ENCODE measurements at places on chromosomes 5 and 9. TPM values are rescaled to one million over a fixed set of nuclear protein-coding genes. Genes with fewer than 3 reads are reported as not detected.

DNA sequence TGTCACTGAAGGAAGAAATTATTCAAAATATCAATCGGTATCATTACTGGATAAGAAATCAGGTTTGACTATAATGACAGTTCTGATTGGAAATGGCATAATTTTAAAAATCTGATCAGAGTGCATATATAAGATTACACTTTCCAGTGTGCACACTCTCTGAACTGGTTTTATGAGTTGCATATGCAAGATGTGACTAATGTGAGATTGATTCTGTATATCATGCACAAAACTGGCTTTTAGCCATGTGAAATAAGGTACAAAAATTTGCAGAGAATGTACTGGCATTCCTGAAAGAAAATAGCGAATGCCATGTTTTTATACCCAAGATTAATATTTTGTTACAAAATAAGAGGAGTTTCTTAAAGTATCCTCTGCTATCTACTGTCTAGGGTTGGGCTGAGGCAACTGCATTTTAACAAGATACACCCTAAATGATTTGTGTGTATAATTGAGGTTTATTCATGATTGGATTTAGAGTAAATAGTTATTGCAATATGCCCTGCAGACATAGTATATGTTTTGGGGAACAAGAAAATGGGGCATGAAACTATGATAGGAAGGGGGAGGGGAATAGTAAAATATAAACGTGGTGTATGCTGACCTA is 70.7 kb downstream of the LNPEP start:
- no peak for DNase-seq

C6 gene
- total RNA-seq = 6.1 TPM

GRCh38 chr5:92909602-92909962 is 671.4 kb downstream of the NR2F1-AS1 start:
- DNase-seq = no peak

DNA sequence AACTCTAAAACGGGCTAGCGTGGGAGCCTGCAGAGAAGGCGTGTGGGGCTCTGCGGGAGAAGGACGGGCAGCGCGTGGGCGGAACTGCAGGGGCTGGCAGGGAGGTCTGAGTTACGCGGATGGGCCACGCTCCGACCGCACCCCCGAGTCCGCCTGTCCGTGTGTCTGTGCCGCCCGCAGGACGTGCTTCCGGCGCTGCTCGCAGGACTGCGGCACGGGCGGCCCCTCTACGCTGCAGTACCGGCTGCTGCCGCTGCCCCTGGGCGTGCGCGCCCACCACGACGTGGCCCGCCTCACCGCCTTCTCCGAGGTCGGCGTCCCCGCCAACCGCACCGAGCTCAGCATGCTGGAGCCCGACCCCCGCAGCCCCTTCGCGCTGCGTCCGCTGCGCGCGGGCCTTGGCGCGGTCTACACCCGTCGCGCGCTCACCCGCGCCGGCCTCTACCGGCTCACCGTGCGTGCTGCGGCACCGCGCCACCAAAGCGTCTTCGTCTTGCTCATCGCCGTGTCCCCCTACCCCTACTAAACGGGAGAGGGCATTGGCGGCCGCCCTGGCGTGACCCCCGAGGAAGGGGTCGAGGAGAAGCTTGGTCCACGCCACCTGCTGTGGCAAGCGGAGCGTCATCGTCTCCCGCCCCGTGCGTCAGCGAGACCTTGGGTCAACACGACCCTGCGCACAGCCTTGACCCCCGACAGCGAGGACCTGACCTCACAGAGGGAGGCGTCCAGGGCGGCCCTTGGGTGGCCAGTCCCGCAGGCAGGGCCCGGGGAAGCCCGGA is 11.4 kb upstream of the ASS1 start:
- DNase-seq = no peak

DCANP1 gene
- not detected for total RNA-seq

SNCB gene
- total RNA-seq = not detected

DNA sequence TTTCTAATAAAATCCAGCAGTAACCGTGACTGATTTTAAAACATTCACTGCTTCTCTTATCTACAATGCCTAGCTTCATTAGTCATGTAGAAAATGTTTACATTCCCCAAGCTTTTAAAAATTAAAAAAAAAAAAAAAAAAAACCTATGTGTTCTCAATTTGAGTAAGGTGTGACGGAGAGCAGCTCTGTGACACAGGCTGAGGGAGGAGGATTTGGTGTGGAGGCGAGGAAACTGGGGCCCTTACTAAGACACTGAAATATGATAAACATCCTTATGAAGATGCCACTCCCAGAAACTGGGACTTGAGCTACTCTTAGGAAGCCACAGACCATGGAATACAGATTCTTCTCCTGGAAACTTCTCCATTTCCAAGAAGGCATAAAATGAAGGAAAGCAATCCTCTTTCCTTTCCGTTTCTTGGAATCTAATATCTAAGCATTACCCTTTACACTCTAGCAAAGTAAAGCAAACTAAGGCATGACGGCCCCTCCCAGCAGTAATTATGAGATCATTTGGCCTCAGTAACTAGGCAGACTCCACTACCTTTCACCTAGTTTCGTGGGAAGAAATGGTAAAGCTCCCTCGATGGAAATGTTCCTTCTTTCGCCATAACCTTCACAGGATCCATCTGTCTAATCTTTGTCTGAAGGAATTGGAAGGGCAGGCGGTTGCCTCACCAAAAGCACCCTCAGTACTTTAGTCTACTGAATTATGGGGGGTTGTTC is 23.5 kb downstream of the GRAMD2B start:
- no peak for DNase-seq
